ENCODE measurements at places on chromosomes 7 and 10.

- DNase-seq = no peak
Measured at GRCh38 chr7:1567896-1568510, 1.8 kb downstream of the PSMG3 start.

DNA sequence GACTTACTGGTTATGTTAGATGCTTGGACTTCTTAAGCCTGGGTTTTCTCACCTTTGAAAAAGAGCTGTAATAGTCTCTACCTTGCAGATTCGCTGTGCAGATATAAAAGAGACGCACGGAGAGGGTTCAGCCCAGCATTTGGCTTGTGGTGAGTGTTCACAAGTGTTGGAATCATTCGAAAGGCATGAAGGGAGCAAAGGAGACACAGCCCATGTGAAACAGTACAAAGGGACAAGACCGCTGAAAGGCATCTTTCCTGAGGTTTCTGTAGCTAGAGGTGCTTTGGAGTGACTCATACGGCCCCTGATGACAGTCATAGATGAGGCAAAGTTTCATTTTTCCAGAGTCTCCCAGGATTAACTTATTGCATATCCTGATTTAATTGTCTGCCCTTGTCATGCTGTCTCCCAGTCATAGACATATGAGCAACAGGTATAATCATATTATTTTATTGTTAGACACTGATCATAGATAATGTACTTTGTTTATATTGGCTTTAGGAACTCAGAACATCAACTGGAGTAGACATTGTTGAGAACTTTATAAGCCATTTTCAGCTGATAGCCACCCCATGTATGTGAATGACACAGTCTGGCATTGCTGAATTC, 171.1 kb downstream of the ADRA2A start:
- DNase-seq = no peak

- no peak for DNase-seq
Measured at GRCh38 chr10:21449288-21449966, 76.1 kb downstream of the SKIDA1 start.

DNA sequence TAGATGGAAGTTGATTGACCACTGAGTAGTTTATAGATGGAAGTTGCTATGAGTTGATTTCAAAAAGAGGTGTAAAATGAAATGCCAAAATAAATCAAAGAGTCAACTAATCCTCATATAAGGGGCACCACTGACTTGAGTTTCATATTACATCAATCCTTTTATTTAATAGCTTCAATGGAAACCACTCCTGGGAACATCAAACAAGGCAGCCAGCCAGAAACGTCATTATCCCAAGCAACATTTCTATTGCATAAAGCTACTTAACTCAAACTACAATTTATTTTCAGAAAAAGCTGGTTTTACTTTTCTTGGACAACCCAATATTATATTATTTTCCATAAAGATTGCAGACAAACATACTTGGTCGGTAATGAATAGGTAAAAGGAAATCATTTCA, 162.1 kb downstream of the TSPAN12 start:
- DNase-seq = no peak

- DNase-seq = no peak
Measured at GRCh38 chr10:98971464-98971863, 264.2 kb downstream of the HPSE2 start.

DNA sequence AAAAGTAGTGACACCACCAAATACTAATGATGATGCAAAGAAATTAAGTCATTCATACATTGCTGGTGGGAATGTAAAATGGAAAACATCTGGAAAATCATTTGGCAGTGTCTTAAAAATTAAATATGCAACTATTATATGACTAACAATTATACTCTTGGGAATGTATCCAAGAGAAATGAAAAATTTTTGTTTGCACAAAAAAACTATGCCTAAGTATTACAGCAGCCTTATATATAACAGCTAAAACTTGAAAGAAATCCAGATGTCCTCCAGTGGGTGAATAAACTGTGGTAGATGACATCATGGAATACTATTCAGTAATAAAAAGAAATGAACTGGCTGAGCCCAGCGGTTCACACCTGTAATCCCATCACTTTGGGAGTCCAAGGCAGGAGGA, 132.0 kb downstream of the NEBL start:
- no peak for DNase-seq

- no peak for DNase-seq
Measured at GRCh38 chr7:81235997-81236396, 317.1 kb upstream of the SEMA3C start.

DNA sequence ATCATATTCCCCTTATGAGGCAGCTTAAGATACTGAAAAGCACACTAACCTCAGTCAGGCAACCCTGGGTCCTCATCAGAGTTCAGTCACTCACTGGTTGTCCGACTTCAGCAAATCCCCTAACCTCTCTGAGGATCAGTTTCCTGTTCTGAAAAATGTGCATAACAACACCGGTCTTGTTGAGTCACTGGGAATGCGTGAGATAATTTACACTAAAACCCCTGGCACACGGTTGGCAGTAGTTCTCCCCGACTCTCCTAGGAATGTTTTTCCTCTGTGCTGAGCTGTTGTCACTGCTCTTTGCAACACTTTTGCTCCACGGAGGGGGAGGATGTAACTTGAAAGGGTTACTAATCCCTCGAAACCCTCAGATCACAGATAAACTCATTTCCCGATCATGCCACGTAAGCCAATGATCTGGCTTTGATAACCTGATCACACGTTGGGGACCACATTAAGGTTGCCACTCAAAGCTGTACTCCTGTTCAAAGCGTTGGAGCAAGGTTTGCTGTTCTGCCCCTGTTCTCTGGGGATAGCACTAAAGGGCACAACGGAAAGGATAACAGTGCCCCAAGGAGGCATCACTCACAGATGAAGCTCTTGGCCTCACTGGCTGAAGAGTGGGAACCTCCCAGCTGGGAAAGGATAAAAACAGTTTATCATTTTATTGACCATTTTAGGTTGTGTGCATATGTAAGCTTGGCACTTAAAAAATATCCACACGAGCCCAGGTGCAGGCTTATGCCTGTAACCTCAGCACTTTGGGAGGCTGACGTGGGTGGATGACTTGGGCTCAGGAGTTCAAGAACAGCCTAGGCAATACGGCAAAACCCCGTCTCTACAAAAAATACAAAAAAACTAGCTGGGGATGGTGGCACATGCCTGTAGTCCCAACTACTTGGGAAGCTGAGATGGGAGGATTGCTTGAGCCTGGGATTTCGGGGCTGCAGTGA, 5.0 kb upstream of the RBM17 start:
- DNase-seq = no peak

DNA sequence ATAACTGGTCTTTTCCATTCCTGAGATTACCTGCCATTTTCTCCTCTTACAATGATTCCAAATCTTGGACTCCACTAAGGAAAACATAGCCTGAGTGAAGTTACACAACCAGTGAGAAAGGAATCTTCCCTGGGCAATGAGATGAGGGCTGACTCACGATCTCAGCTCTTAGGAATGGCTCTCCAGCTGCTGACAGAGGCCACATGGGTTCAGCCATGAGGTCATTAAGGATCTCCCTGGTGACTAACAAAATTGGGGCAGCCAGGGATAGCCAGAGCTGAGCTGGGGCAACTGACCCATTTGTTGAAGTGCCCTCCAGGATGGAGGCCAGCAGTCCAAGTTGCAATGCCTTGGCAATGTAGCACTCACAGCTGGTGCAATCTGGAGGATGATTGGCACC, 78.7 kb upstream of the MKLN1 start:
- DNase-seq = no peak

DNA sequence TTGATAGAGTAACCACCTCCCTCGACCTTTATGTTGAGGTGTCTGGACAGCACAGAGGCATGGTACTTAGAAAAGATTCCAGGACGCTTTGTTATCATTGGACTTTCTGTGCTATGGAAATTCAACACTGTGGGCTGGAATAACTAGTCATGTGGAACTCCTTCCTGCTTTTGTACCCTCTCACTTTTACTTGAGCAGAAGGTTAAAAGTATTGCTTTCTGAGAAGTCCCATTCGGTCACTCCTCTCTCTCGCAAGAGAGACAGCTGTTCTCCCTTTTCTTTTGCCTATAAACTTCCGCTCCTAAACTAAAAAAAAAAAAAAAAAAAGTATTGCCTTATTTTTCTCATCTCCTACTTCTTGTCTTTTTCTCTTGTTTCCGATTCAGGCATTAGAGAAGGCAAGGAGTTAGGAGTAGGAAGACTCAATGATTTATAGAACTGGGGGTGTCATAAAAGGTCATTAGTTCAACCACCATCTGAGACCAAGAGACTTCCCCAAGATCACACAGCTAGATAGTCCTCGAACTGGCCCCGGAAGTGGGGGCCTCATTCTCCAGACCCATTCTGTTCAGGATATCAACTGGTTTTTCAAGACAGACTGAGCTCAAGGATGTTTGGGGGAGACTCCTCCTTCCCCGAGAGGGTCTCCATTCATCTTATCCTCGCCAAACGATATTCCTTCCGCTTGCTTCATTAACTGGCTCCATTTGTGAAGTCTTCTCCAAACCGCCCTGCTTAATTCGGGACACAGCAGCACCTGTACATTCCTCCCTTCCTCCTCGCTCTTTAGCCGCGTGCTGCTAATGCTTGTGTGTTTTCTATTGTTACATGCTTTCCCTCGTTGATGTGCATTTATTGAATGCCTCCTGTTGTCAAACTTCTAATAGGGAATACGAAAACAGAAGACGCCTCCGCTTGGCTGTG, 995 bp upstream of the INPP5F start:
- peak; percentile 23 for DNase-seq

- DNase-seq = no peak
Measured at GRCh38 chr10:43222210-43222720, 44.6 kb downstream of the RASGEF1A start.

GRCh38 chr7:93092757-93093370, 24.9 kb downstream of the SAMD9 start:
- DNase-seq = no peak

DNA sequence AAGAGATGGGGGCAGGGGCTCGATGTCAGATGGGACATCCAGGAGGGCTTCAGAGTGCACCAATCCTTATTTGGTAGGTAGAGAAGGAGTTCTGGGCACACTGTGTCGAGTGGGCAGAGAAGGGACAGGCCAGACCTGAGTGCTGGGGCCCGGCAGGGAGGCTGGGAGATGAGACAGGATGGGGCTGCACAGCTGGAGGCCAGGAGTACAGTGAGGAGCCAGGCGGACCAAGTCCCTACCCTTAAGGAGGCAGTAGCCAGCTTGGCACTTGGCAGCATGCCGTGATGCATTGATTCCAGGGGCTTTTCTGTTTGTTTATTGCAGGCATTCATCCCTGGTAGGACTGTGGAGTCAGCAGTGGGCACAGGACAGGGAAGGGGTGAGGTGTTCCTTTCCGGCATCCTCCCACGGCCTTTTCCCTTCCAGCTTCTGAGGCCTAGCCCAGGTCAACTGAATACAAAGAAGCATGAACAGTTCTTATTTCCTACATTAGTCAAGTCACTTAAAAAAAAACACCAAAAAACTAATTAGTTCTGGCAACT, 168.8 kb upstream of the CDCA7L start:
- DNase-seq = no peak

GRCh38 chr7:10798044-10798443, 175.6 kb upstream of the PHF14 start:
- DNase-seq = no peak

- DNase-seq = no peak
Measured at GRCh38 chr10:101779544-101780186, 3.6 kb downstream of the NPM3 start.

DNA sequence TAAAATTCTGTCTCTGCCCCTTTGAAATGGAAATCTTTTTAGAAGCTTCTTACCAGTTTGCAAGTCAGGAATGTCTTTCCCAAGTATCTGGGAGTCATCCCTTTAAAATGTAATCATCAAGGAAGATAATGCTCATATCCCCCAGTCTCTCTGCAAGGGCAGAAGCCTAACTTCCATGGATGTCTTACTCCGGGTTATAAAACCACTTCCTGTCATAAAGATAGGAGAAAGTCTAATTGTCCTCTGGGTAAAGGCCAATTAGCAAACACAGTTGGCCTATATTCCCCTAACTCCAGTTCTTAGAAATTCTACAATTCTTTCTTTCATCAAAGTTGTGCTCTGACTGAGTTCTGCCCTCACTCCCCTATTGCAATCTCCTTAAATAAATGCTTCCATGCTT, 1631.5 kb upstream of the LRRTM3 start:
- no peak for DNase-seq

GRCh38 chr7:14937581-14937980, 35.0 kb upstream of the DGKB start:
- DNase-seq = no peak

DNA sequence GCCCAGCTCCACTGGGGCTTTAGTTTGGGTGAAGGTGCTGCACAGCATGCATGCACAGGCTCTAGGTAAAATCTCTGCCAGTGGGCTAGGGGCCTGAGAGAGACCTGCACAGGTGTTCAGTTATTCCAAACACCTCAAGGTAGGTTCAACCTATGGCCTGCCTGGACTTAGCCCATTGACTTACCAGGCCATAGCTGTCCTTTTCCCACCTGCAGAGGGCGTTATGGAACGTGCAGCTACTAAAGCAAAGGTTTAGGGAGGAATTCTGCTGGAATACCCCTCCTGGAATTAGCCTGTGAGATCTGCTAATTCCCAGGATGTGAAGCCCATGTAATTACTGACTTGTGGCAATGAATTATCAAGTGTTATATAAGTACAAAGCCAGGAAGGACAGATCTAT, 3.6 kb downstream of the VWC2 start:
- DNase-seq = no peak

GRCh38 chr10:88850712-88851111, 932 bp downstream of the ANKRD22 start:
- no peak for DNase-seq

- peak; percentile 10 for DNase-seq
Measured at GRCh38 chr10:5234106-5234860, 37.6 kb downstream of the AKR1C4 start.

DNA sequence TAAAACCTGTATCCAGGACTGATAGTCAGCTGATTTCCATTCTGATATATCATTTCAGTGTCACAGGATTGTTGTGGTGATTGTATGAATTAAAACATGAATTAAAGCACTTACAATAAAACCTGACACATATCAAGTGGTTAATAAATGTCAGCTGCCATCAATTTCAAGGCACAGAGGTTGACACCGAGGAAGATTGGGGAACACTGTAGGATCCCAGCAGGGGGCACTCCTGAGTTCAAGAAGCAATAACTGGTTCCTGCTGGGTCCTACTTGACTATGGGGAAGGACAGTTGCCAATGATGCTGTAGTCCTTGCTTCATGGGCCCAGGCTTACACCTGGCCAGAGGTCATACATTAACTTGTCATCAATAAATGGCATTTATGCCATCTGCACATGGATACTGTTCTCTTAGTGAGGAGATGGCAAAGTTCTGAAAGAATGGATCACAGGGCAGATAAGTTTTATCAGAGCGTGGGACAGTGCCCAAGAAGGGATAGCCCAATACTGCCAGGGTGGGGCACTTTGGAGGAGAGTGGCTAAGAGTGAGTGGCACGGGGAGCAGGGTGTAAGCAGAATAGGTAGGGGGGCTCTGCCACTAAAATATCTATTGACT, 24.1 kb downstream of the FZD1 start:
- DNase-seq = no peak

- no peak for DNase-seq
Measured at GRCh38 chr7:15725051-15725450, 38.6 kb upstream of the MEOX2 start.

- DNase-seq = no peak
Measured at GRCh38 chr10:97731346-97732051, 5.4 kb upstream of the ZFYVE27 start.

GRCh38 chr10:60517805-60518204, 128.1 kb upstream of the ANK3 start:
- DNase-seq = no peak

GRCh38 chr10:10872035-10872673, 145.5 kb upstream of the CELF2 start:
- DNase-seq = no peak
